COR-L47 (cell line): ENCODE measurements at places on chromosomes 13 and 19.

DNA sequence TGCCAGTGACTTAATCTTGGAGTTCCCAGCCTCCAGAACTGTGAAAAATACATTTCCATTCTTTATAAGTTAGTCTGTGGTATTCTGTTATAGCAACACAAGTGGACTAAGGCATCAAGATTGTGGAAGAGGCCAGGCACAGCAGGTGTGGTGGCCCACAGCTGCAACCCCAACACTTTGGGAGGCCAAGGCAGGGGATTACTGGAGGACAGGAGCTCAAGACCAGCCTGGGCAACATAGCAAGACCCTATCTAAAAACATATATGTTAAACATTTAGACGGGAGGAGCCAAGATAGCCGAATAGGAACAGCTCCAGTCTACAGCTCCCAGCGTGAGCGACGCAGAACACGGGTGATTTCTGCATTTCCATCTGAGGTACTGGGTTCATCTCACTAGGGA is 310.4 kb downstream of the FOXO1 start:
- DNase-seq = no peak

DNA sequence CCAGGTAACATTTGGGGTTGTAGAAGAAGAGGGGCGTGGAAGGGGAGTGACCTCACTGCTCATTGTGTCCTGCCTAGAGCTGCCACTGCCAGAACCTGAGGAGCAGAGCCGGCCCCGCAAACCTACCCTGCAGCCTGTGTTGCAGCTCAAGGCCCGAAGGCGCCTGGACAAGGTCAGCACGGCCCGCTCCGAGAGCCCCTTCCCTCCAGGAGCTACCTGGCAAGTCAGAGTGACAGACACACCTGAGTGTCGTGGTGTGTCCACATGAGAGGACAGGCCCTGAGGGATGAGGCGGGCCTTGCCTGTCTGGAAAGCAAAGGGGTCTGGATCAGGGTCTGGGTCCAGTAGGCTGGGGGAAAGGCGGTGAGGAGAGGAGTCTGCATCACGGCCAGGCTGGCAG is 6.8 kb downstream of the KMT2B start:
- no peak for DNase-seq

GRCh38 chr13:51638216-51638871 is 54.1 kb downstream of the WDFY2 start:
- no peak for DNase-seq

- peak; percentile 28 for DNase-seq
Measured at GRCh38 chr19:46372901-46373490, 26.1 kb downstream of the PPP5C start.

DNA sequence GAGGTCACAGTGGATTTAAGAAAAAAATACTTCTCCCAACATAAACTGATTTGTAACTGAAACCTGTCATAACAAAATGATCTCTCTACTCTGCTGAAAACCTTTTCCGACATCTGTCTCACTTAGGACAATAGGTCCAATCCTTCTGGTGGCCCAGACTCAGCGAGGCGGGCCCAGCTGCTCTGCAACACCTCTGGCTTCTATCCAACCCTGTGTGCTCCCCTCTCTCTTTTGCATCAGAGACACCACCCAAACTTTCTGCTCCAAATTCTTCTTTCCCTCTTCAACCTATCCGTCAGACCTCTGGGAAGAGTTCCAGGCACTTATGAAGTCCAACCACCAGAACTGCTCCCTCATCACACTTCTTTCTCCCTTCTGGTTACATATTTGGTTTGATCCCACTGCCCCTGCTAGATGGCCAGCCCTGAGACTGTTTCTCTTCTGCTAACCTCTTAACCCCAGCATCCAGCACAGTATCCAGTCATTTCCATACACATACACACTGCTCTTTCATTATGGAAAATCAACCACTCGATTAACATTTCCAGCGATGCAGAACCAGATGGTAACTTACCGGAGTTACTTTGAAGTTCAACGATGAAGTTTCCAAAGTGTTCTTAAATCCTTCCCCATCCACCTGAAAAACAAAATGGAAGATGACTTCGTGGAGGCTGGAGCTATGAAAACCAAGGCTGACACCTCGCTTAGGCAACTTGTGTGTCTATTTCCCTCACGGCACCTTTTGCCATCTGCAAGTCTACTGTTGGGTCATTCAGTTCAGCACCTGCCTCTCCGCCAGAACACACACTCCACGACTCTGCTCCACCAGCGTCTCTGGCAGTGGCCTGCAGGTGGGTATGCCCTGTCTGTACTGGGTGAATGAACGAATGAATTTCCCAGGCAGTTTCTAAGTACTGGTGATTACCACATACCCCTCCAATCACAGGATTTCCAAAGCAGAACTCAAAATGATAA is 9.4 kb downstream of the SAFB2 start:
- no peak for DNase-seq

GRCh38 chr19:16370641-16371391 is 46.2 kb downstream of the KLF2 start:
- no peak for DNase-seq

- no peak for DNase-seq
Measured at GRCh38 chr13:62643007-62643483, 1227.4 kb upstream of the PCDH20 start.

GRCh38 chr19:40692212-40692551 is 1.7 kb upstream of the NUMBL start:
- no peak for DNase-seq

- DNase-seq = no peak
Measured at GRCh38 chr13:111537843-111538499, 217.5 kb downstream of the TEX29 start.

- DNase-seq = no peak
Measured at GRCh38 chr13:59801107-59801880, 362.4 kb downstream of the DIAPH3 start.

DNA sequence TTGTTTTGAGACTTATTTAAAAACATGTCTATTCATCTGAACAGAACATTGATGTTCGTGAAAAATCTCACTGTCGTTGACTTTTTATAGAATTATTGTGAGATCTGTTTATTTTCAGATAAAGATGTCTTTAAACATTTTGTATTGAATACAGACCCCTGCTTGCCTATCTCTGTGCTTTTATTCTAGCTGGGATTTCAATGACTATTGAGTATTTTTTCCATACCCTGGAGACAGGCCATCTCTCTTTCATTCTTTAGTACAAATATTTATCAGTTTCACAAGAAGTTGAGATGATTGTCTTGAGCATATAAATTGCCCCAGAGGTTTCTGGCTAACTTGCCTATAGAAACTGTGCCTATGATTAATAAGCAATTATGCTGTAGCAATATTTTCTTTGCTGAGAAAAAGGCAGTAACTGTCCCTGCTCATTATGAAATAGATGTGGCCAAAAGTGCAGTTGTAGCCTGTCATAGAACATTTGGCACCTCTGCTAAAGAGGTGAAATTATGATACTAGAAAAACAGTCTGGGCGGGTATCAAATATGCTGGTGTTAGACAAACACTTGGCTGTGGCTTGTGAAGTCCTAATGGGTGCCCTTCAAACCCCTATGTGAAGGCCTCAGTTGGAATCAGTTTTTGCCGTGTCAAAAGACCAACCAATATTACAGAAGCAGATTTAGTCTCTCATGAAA is 360.6 kb downstream of the HS6ST3 start:
- no peak for DNase-seq

DNA sequence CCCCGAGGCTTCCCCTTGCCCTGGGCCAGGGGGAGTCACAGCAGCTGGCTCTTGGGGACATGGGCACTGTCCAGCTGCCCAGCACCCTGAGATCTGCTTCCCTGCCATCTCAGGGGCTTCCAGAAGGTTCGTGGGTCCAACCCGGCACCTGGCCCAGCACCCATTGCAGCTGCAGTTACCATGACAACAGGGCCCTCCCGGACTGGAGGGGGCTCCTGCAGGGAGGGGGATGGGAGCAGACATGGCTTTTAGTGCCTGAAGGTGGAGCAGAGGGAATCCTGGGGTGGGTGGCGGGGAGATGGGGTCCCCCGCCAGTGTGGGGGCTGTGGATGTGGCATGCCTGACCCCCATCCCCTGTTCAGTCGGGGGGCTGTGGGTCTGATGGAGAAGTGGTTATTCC is 14.7 kb downstream of the PIN1 start:
- no peak for DNase-seq

DNA sequence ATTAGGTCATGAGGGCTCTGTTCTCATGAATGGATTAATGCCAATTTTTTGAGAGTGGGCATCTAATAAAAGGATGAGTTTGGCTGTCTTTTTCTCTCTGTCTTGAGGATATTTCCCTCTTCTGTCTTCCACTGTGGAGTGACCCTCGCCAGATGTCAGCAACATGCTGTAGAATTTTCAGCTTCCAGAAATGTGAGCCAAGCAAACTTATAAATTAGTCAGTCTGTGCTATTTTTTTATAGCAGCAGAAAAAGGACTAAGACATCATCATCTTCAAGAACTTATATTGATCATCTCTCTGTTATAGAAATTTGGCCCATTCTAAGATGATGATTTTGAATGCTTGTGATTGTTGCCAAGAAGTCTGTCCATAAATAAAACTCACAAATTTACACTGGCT is 431.4 kb downstream of the FGF9 start:
- DNase-seq = no peak

DNA sequence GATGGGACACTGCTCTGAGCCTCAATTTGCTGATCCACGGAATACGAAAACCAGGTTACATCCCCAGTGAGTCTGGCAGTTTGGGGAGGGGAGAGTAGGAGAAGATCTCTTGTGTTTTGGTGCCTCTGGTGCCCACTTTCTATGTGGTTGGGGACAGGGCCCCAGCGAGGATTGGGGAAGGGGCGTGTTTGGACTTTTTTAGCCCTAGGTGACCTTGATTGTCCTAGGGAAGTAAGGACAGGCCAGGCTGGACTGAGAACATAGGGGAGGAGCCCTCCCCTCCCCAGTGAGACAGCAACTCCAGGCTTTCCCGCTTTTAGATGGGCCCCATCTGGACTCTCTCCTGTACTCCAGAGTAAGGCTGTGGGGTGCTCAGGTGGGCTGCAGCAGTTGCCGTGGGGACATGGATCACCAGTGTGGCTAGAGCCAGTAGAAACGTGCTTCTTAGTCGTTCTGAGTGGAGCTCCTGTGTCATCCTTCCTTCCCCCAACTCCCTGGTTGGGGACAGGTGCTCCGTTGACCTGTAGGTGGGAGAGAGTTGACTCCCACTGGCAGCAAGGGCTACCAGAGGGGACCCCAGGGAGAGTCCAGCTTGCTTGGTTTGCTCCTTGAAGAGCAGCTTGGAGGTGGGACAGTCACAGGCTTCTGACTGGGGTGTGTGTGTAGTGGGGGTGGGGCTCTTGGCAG is 4.3 kb downstream of the EGLN2 start:
- no peak for DNase-seq

- no peak for DNase-seq
Measured at GRCh38 chr19:16850133-16850532, 20.9 kb downstream of the SIN3B start.

DNA sequence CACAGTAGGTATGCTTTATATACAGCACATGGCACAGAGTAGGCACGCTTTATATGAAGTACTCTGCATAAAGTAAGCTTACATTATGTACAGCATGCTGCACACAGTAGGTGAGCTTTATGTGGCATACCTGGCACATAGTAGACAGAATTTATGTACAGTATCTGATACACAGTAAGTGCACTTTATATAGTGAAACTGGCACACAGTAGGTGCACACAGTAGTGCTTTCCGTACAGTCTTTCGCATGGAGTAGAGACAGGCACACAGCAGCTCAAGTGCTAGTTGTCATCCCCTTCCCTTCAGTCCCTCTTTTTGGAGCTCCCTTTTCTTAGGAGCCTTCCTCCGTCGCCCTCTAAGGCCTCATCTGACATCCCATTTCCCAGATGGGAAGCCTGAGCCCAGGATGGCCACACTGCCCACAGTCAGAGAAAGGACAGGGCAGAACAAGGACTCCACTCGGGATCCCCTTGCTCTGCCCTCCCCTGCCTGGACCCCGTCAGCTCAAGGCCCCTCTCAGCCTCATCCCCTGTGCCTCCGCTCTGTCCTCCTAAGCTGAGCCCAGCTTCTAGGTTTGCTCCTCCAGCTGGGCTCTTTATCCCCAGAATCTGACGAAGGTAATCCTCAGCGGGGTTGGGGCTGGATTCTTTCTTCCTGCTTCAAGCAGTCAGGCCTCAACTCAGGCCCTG is 852 bp upstream of the CYP4F12 start:
- no peak for DNase-seq
